ENCODE measurements at places on chromosomes 1 and 21.

DNA sequence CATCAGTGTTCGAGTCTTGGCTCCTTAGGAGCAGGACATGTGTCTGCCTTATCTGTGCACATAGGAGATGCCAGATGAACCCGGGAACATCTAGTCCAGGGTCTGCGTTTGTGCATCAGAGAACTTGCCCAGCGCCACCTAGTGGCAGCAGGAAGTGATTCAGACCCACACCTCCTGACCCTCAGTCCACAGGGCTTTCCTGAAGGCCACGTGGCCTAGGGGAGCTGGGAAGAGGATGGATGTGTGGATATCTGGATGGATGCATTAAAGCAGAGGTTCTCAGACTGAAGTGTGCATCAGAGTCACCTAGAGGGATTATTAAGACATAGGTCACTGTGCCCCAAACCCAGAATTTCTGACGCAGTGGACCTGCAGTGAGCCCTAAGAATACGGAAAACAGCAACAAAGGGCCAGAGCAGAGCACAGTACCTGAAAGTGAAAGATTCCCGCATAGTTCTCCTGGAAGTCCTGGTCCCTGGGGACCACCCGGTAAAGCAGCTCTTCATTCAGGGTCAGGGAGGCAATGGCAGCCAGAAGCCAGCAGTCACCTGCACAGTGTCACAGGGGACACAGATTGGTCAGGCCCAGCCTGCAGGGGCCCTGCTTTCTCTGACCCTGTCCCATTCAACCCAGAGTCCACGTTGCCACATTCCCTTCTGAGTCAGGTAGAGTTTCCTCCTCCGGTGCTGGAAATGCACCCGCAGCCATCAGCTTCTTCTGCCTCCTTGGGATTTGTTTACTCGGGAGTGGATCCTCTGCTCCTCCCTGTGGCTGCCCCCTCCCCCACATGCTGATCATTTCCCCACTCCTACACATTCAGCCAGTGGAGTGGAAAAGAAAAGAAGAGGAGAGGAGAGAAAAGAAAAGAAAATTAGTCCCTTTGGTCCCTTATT lies 37.0 kb downstream of the CAPN8 start:
- no peak for DNase-seq

DNA sequence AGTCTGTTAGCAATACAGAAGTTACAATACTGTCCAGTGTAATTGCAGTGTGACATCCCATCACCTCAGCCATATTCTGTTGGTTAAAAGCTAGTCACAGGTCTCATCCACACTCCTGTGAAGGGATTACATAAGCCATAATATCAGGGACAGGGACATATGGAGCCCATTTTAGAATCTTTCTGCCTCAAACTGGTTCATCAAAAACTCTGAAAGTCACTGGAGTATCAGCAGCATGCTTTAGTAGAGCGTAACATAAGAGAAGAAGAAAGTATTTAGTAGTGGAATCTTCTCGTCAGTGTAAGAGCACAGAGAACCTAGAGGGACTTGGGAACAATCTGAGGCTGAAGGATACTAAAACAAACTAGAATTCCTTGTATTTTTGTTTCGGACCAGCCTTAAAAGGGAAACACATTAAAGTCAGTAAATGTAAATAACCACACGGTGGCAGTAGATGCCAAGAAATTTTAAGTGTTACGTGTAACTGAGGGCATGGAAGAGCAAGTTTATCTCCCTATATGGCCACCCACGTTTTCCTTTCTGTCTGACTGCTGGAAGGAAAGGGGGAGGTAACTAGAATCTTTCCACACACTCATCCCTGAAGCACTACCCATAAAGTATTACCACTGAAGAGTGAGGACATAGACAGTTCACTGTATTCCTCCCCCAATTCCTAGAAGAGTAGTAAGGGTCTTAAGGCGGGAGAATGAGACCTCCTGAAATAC lies 41.6 kb upstream of the AGL start:
- peak; percentile 28 for DNase-seq

GRCh38 chr1:89951766-89952604 lies 42.9 kb upstream of the ZNF326 start:
- DNase-seq, result no peak

- peak; percentile 53 for DNase-seq
Measured at GRCh38 chr21:42524341-42525028, 10.8 kb downstream of the SLC37A1 start.

GRCh38 chr21:45251635-45252447 lies 35.9 kb downstream of the POFUT2 start:
- no peak for DNase-seq

- DNase-seq, result no peak
Measured at GRCh38 chr1:2130156-2130555, 64.4 kb downstream of the FAAP20 start.

GRCh38 chr21:39014747-39015146 lies 168.5 kb downstream of the PSMG1 start:
- no peak for DNase-seq

DNA sequence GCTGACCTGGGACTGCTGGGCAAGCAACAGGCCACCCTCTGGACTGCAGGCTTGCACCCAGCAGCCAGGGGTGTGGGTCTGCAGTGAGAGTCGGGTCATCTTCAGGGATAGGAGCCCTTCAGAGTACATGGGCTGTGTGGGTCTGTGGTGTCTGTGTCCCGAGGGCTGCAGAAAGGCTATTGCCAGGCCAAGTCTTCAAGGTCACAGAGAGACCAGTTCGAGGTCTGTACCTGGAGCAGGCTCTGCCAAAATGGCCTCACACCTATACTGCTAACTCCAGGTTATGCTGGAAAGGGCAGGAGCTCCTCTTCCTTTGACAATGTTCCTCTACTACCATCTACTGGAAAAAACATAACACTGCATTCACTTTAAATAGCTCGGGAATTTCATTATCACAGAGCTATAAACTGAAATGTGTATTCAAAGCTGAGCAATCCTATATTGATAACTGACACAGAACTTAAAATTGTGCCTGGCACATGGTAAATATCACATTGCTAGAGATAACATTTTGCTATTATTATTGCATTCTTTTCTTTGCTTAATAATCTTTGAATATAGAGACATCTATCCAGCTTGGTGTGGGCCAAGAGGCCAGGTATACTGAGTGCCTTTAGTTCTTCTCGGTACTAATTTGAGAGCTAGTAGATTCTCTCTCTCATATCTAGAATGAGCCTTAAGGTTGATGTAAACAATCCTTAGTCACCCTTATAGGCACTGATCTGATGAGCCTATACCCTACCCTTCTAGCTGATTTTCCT lies 6.9 kb upstream of the DNAH14 start:
- peak; percentile 4 for DNase-seq

DNA sequence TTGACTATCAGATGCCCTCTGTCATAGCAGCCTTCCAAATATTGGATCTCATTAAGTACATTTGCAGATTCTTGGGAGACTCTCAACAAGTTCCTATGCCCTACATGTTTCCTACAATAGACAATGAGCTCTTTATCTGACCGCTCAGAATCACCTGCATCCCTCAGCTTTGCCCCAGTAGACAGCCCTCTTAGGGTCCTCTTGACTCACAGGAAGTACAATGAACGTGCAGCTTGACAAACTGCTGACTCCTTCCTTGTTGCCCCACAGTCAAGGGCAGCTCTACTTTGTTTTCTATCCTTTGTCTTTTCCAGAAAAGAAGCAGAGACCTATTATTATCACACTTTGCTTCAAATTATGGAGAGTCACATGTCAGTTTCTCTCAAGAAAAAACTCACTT lies 27.6 kb downstream of the SLC44A5 start:
- DNase-seq, result no peak

DNA sequence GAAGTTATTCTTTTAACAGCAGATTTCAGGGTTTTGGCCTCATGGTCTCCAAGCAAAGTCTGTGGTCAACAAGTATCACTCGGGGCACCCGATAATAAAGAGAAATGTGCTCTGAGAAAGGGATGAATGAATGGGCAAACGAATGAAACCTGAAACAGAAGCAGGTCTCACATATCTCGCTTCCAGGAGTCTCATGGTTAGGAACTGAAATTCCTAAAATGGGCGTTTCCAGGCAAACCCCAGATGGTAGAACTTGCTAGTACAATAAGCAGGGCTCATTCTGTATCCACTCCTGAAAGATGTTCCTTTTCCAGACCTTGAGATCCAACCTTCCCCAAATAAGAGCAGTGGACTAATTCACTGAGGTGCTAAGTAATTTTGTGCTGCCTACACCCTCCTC lies 87.2 kb downstream of the LAMC2 start:
- no peak for DNase-seq

DNA sequence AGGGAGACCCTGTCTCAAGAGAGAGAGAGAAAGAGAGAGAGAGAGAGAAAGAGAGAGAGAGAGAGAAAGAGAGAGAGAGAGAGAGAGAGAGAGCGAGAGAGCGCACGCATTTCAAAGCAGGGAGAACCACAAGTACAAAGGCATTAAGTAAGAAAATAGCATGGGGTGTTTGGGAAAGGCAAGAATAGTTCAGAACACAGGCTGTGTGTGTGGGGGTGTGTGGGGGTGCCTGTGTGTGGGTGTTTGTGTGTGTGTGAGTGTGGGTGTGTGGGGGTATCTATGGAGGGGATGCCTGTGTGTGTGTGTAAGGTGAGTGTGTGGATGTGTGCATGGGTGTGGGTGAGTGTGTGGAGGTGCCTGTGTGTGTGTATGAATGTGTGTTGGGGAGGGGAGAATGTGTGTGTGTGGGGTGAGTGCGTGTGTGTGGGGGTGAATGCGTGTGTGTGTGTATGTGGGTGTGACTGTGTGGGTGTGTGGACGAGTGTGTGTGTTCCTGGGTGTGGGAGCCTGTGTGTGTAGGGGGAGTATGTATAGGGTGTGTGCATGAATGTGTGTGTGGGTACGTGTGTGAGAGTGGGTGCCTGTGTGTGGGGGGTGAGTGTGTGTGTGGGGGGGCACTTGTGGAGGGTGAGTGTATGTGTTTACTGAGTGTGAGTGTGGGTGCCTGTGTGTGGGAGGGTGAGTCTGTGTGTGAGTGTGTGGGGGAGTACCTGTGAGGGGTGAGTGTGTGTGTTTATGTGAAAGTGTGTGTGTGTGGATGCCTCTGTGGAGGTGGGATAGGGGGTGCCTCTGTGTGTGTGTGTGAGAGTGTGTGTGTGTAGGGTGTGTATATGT lies 19.1 kb upstream of the HDAC1 start:
- no peak for DNase-seq

DNA sequence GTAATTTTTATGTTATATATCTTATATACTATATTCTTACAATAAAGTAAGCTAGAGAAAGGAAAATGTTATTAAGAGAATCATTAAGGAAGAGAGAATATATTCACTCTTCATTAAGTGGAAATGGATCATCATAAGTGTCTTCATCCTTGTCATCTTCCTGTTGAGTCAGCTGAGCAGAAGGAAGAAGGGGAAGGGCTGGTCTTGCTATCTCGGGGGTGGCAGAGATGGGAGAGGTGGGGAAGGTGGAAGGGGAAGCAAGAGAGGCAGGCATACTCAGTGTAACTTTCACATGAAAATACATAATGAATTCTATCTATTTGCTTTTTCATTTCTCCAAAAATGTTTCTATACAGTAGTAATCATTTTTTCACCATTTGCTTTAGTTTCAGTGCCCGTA lies 5.1 kb downstream of the DNASE2B start:
- no peak for DNase-seq

GRCh38 chr1:155012026-155012546 lies 9.5 kb downstream of the ZBTB7B start:
- DNase-seq, result peak; percentile 82

GRCh38 chr21:45825219-45825618 lies 156.4 kb upstream of the COL6A1 start:
- no peak for DNase-seq

- DNase-seq, result no peak
Measured at GRCh38 chr1:170711682-170712081, 47.8 kb downstream of the PRRX1 start.

DNA sequence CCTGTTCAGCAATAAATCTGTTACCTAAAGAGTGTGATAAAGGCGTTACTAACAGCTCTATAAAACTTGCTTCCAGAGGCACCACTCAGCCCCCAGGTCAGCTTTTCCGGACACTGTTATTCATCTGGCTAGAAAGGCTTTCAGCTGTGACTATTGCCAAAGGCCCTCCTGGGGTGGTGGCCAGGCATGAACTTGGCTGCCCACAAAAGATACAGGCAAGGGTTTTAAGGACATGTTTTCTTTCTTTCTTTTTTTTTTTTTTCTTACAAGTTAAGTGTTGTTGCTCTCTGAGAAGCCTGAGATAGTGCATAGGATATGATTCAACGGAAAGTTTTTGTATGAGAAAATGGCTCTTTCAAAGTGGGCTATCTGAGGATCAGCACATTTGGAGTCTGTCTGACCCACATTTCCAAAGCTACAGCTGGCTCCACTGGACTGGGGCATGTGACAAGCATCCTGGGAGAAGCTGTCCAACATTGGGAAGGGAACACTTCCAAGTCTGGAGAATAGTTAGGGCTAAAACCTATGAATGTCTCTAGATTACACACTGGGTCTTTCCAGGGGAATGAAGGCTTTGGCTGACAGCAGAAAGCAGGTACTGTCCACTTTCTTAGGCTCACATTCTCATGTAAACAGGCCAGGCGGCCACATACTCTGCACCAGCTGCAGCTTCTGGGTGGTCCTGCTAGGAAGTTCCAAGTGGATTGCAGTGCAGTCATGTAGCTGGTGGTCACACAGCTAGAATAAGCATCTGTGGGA lies 639.7 kb downstream of the LMO4 start:
- DNase-seq, result no peak

- DNase-seq, result no peak
Measured at GRCh38 chr1:207669528-207670009, 24.6 kb downstream of the CR1L start.

GRCh38 chr1:19067912-19068638 lies 111.6 kb upstream of the IFFO2 start:
- no peak for DNase-seq

GRCh38 chr1:25653558-25653957 lies 37.0 kb downstream of the MAN1C1 start:
- no peak for DNase-seq

GRCh38 chr1:34590211-34590623 lies 164.6 kb upstream of the GJB5 start:
- peak; percentile 82 for DNase-seq

- DNase-seq, result no peak
Measured at GRCh38 chr1:154934358-154934948, 2.1 kb downstream of the PMVK start.

Measured in NCI-H1417 treated with DMSO at 0.1 percent for 48 hours (cell line).